ENCODE measurements at places on chromosomes 11 and 22.

DNA sequence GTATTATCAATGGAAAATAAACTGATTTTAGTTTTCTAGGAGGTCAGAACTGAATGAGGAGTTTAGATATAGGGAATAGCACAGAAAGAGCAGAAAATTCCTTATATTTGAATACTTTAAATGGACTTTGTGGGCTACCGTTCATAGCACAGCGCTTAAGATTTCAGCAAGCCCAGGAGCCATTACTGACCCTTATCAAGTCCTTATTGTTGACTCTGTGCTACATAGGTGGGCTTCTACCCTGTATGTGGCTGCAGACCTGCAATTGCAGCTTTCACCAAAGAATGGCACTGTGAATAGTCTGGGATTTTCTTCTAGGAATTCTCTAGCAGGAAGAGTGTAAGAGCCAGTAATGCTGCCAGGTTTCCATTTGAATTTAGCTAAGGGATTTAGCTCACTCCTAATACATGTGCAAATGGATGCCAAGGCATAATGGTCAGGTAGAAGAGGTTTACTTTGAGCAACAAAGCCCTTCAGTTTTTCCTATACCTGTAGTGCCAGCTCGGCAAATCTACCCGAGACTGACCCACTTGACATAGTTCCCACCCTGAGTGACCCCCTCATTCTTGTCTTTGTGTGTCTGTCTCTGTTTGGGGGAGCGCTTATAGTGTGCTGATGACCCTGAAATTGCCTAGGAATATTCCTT lies 42.5 kb upstream of the DLAT start:
- no peak for DNase-seq

DNA sequence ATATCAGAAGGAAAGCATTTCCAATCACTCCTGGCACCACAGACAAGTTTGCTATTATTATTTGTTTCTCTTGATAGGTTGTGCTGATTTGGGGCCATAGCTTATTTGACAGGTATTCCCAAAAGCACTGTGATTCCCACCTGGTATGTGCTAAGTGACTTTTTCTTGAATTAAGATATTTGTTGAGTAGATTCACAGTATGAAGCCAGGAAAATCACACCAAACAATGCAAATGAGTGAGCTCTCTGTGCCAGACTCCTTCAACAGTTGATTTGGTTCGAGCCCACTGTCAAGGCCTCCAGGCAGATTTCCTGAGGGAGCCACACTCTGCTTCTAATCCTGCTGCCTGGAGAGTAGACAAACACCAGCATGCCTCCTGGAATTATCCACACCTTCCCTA lies 253.0 kb upstream of the POU2AF2 start:
- no peak for DNase-seq

- no peak for DNase-seq
Observed at GRCh38 chr11:94882931-94883330, 90.4 kb downstream of the CWC15 start.

DNA sequence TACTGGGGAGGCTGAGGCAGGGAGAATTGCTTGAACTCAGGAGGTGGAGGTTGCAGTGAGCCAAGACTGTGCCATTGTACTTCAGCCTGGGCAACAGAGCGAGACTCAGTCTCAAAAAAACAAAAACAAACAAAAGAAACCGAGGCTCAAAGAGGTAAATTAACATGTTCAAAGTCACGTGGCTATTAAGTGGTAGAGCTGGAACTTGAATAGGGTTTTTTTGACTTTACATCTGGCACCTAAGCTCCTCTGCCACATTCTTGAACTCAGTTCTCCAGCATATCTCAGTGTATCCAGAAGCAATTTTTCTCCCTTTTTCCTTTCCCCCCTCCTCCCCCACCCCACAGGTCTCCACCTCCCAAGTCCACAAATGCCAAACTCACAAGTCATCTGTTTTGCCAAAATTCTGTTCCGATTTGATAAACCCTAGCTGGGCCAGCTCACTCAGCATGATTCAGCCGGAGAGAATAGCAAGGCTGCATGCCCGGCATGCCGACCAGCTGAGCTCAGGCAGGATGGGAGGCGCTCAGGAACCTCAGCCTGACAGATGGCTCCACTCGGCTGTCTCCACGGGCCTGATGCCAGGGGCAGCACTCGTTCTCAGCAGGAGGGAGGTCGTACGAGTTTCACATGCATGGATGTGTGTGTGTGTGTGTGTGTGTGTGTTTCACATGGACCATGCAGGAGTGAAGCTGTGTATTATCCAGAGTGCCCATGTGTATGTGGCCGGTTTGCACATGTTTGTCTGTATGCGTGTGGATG lies 63.2 kb upstream of the RRAS2 start:
- DNase-seq: no peak

GRCh38 chr22:28983788-28984441 lies 77.7 kb downstream of the C22orf31 start:
- no peak for DNase-seq

DNA sequence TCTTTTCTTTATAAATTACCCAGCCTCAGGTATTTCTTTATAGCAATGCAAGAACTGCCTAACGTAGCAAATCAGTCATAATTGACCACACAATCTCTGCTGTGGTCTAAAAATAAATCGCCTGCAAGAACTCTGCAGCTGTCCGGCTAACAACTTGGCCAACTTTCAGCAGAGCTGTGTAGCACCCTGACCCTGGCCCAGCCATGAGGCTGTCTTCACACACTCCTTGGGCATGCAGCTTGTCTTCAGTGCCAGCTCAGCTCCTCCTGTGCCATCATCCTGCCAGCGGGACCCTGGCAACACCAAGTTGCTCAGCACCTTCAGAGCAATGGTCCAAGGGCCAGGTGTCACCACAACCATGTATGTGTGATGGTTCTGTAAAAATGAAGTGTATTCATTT lies 355.6 kb downstream of the OPCML start:
- no peak for DNase-seq

- no peak for DNase-seq
Observed at GRCh38 chr11:67516806-67517205, 6.4 kb downstream of the CABP2 start.

DNA sequence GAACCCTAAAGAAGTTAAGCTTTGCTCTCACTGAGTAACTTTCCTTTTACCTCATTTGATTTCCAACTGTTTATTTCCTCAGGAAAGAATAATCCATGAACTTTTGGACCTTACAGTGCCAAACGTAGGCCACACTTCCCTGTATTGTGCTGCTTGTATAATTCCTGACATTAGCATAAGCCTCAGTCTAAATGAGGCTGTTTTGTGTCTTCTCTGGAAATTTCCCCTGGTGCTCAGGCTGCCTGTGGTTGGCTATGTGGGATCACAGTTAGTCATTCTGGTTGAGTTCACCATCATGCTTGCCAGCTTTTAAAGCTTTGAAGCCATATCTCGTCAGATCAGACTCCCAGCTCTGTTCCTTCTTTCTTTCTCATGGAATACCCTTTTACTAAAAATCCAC lies 107.0 kb downstream of the FAM76B start:
- no peak for DNase-seq

DNA sequence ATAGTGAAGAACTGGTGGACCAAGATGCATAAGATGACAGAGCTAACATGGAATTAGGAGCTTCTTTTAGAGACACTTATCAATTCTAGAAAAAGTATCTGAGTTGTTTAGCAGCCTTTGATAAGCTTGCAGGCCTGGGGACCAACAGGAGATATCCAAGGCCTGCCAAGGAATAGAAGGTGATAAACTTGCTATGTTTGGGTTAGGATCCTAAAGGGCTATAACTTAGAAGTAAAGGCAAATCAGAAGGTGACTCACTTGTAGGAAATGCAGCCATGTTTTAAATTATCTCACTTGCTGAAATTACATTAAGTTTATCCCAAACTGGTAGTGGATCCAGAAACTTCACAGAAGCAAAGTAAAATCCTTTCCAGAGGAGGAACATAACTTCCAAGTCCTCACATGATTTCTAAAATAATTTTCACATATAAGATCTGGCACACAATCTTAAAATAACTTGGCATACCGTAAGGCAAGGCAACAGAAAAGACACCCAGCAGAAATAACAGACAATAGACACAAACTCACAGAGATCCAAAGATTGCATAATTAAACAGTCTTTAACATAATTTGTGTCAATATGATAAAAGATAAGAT lies 69.6 kb upstream of the TEAD1 start:
- no peak for DNase-seq

Data from inflammatory macrophage (primary cell).